ENCODE measurements at places on chromosomes 5 and 9.
A peak's percentile ranks its signal among the peaks of the same experiment; 100 is the strongest.

DNA sequence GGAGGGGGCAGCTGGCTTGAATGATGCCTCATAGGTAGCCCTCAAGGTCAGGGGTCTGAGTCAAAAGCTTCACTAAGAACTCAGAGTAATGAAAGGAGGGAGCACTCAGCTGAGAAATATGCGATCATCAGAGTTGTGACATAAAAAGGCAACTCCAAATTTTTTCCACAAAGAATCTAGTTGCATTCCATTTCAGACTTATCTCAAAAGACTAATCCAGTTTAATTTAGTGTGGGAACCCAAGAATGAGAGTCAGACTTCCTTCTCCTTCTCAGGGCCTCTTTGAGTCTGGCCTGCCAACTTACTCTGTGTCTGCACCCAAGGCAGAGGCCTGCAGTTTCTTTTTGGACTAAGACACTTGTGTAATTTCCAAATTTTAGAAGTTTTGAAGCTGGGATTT is 34.7 kb downstream of the GABRP start:
- DNase-seq: peak; percentile 83

DNA sequence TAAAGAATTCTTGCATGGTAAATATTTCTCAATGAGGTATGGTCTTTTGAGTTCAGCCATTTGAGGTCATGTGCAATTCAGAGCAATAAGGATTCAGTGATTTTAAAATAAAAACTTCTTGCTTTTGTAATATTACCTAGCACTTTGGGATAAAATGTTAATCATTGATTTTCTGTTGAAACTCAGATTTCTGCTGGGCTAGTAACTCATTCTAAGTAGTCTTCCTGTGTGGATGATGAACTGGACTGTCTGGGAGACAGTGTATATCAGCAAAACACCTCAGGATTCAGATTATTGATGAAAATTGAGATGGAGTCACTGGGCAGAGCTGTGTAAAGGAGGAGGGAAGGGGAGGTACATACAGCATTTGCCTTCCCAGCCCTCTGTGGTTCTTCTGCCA is 10.8 kb upstream of the PSAT1 start:
- DNase-seq: no peak

DNA sequence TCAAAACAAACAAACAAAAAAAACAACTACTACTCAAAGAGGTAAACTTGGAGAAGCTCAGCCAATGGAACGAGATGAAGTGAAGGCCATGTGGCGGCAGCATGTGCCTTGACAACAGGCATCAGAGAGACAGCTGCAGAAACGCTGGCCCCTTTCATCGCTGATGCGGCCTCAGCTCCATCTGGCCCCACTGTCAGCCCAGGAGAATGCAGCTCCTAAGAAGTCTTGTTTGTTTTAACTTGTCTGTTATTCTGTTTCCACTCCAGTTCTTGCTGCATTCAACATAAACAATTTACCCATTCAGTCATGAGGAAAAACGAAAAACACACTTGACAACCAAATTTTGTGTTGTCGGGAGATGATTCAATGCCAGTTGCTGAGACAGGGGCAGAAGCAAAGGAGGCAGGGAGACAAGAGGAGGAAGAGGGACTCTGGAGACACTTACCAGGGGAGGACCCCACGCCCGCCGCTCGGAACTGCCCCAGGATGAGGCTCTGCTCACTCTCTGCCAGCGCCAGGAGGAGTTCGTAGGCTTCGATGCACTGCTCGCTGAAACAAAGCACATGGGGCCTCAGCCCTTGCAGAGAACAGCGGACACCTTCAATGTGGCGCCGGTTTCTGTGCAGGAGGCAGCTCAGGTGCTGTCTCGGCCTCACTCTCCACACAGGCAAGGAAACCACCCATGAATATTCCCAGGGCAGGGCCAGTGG is 91.2 kb downstream of the DCP2 start:
- peak; percentile 41 for DNase-seq

DNA sequence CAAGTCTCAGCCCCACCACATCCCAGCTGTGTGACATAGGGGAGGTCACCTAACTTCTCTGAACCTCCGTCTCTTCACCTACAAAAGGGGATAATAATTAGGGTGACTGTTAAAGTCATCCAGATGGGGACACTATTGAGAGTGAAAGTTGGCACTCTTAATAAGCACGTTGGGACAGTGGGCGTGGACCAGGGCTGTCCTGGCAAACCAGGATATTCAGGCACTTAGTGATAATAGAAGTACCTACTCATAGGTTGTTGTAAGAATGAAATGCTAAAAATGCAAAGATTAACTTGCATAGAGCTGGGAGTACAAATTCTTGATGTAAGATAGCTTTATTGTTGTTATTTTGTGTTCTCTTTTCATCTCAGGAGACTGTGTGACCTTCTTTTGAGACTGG is 177.9 kb downstream of the MELK start:
- DNase-seq: no peak

DNA sequence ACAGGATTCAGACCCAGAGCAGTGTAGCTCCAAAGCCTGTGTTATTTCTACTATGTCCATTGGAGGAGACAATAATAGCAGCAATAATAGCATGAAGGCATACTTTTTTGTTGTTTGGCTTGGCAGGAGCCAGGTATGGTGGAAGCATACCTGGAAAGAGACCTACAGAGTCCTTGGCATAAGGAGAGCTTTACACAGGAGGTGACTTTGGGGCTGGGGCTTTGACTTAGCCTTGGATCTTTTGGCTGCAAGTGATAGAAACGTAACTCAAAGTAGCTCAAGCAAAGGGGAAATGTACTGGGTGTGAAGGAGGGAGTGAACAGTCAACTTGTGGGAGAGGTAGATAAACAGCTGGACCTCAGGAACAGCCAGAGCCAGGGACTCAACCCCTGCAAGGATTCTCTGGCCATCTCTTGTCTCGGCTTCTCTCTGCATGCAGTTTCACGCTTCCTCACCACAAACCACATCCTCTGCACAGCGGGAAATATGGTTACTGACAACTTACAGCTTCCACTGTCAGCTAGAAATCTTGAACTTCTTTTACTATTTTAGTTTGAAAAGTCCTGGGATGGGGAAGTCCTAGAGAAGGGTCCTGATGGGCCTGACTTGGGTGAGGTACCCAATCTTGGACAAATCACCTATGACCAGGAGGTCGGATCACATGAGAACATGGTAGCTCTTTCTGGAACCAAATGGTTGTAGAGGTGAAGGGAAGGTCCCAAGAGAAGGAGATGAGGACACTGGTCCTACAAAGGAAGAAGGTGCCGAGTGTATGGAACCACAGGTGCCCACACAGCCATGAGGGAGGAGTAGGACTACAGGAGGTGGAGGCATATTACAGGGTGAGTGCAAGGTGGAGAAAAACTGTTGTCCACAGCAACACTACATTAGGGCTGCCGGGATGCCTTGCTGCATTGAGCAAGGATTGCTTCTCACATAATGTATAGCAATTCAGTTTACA is 47.0 kb upstream of the TGFBR1 start:
- DNase-seq: peak; percentile 84

DNA sequence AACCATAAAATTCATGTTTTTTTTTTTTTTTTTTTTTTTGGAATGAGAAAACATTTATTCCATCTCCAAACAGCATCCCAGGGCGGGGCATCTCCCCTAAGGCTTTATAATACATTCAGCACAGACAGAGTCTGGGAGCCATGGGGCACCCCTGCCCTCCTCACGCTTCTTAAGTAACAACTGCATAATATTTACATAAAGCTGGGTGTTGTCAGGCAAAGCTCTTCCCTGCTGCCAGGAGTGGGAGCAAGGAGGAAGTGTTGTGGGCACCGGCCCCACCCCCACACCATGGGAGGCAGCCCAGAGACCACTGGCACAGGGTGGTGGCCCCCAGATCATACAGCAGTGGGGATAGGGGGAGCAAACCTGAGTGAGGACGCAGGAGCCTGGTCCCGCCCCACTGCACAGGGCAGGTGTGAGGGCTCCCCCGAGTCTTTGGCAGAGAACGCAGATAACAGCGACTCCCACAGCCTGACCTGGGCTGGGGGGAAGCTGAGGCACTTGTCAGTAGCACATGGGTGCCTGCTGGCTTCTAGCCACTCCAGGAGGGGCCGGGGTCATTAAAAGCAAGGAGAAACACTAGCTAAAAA is 86.1 kb upstream of the CEP78 start:
- DNase-seq: no peak

- no peak for DNase-seq
Measured at GRCh38 chr9:1469996-1470395, 419.8 kb downstream of the DMRT2 start.

DNA sequence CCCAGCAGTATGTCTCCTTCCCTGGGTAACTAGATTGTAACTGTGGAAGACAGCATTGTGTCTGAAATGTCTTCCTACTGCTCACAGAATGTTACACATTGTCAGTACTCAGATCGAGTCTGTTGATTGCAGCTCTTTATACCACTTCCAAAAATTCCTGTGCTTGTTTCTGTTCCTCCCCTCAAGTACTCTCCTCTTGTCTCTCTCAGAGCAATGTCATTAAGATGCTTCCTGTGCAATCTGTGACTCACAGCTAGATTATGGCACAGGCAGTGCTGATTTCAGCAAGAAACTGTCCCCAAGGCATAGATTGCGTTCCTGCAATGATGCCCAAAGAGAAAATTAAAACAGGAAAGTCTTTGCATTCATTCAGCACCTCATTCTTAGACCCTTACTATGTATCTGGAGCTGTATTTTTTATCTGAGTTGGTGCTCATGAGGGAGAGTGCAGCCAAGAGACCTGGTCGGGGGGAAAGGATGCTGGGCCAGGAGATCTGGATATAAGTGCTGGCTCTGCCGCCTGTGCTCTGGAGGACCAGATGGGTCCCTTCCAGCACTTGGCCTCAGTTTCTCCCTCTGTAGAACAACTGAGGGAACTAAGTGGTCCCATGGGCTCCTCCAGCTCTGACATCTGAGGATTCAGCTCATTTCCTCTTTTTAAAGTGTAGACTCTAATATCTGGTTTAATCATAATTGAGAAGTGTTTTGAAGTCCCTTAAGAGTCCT is 40.8 kb upstream of the GNPDA1 start:
- DNase-seq: peak; percentile 50

- no peak for DNase-seq
Measured at GRCh38 chr5:118486647-118487225, 501.6 kb downstream of the DTWD2 start.

- no peak for DNase-seq
Measured at GRCh38 chr9:114057161-114057885, 20.8 kb downstream of the AMBP start.

DNA sequence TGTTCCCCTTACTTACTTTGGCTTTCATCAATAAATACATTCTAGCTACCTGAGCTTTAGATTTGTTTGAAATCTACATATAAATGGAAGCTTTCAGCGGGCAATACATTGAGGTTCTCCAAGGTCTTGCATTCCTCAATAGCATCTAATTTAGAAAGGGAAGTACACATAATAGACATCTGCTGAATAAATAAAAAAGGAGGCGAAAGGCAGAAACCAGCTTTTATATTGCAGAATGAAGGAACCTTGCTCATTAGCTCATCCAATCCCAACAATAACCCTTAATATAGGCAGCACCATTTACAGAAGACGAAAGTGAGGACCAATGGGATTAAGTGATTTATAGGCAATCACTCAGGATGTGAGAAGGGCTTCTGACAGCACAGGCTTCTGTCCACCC is 147.5 kb downstream of the MPDZ start:
- DNase-seq: no peak

GRCh38 chr5:42487077-42487476 is 63.8 kb downstream of the GHR start:
- no peak for DNase-seq

DNA sequence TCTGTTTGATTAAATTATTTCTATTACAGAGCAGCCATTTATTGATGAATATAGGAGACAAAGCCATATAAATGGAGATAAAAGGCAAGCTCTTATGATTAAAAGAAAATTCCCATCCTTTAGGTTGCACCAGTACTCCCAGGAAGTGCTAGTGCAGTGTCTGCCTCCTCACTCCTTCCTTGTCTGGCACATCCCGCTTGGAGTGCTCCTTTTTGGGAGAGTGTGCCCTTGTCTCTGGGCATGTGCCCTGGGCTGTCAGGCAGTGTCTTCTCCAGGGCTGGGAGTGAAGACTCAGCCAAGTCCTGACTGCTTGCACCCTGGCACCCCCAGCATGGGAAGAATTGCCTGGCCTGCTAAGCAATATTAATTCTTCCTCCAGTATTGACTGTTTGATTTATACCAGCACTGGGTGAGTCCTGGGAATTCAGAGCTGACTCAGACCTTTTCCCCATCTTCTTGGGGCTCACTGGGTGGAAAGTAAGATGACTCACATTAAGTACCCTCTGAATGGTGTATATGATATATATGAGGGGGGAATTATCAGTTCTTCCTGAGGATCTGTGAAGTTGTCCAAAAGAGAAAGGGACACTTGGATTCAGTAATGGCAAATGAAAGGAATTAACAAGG is 62.1 kb downstream of the ZSWIM6 start:
- peak; percentile 41 for DNase-seq

DNA sequence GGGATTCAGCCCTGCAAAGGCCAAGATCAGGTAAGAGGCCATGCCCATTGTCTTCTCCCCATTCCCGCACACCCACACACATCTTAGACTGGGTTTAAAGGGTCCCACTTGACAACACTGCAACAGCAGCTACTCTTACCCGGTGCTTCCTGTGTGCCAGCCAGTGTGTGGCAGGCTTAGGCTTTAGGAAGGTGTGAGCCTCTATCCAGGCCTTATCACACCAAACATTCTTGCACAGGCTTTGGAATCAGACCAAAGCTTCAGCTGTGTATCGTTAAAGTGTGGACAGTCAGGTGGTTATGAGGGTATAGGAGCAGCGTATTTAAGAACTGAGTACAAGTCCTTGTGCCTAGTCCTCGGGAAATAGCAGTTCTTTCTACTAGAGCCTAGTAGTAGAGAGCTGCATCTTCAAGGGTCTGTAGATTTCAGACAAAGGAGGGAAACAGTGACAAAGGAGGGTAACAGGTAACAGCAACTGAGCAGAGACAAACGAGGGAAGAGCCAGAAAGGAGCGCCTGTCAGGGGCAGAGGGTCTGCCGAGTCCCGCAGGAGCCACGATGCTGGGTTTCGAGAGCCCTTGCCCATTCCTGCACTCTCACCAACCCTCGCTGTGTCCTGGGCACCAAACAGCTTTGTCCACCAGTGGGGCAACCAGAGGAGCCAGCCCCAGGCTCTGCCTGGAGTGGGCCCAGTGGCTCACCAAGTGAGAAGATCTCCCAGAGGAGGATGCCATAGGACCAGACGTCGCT is 30.9 kb downstream of the CSF1R start:
- DNase-seq: no peak

DNA sequence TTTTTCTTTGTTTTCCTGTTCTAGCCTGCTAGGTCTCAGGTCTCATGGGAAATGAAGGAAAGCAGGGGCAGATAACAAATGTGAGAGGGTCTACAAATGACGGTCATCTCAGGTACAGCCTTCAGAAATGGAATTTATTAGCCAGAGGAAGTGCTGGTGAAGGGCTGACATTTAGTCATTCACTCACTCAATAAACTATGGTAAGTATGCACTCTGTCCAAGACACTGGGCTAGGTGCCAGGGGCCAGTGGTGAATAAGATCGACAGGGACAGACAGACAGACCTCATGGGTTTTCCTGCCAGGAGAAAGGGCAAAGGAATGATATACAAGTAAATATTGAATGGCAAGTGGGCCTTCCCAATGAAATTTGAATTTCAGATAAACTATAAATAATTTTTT is 6.3 kb downstream of the PDE6A start:
- DNase-seq: peak; percentile 83

- DNase-seq: no peak
Measured at GRCh38 chr5:39415201-39415600, 9.6 kb downstream of the DAB2 start.
